Pancreas (tissue), 10 donors: ENCODE measurements at places on chromosomes 12 and 14. TPM values are rescaled to one million over a fixed set of nuclear protein-coding genes. Genes with fewer than 3 reads are reported as not detected.

Gene SCAF11
- 47.4 TPM for total RNA-seq

- no peak overlapping the region for H3K27ac ChIP-seq
- no peaks in the 10 kb centered on the region for H3K27me3 ChIP-seq
- no peak for DNase-seq
Observed at GRCh38 chr12:1939331-1939730, 20.9 kb upstream of the CACNA2D4 start.

- no peaks in the 10 kb centered on the region for H3K27me3 ChIP-seq
- no peak for DNase-seq
- H3K4me1 ChIP-seq = no peaks in the 10 kb centered on the region
- H3K27ac ChIP-seq = no peak overlapping the region
Observed at GRCh38 chr14:25121337-25122129, 71.6 kb upstream of the STXBP6 start.

DNA sequence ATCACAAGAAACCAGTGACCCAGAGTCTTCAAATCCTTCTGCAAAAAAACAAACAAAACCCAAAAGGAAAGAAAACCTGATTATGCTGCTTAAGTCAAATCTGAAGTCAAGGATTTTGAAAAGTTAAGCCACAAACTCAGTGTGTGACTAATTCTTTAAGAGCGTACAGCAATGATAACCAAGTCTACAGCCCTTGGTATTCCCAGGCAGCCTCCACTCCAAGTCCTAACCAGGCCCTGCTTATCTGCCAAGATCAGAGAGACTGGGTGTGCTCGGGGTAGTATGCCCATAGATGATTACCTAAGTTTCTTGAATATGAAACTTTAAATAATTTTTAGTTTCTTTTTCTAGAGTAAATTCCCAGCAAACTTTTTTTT, 13.1 kb downstream of the PGAM5 start:
- H3K27me3 ChIP-seq = no peaks in the 10 kb centered on the region
- H3K36me3 ChIP-seq = peaks cover 9% of the 10 kb centered on the region
- no peak overlapping the region for H3K4me3 ChIP-seq
- H3K27ac ChIP-seq = no peak overlapping the region

GRCh38 chr12:52607314-52607713, 6.1 kb upstream of the KRT72 start:
- no peak overlapping the region for H3K27ac ChIP-seq
- H3K4me1 ChIP-seq = no peaks in the 10 kb centered on the region
- no peaks in the 10 kb centered on the region for H3K27me3 ChIP-seq
- DNase-seq = no peak
- no peaks in the 10 kb centered on the region for H3K36me3 ChIP-seq
- no peak overlapping the region for H3K4me3 ChIP-seq

DNA sequence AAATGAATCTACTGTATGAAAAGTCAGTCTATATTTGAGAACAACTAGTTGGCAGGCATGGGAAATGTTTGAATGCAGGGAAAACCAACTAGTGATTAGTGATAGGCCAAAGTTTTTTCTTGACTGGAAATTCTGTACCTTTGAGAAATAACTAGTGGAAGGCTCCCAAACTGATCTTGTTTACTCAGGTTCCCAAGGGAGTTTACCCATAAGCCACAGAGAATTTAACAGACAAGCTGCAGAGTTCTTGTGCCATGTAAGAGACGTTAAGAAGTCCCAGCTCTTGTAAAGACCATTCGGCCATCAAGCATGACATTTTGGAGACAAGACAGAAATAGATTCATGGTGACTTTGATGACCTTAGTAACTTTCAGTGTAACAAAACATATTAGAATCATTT, 1882.8 kb upstream of the SEL1L start:
- no peak overlapping the region for H3K4me3 ChIP-seq
- no peaks in the 10 kb centered on the region for H3K36me3 ChIP-seq
- no peak for DNase-seq
- no peaks in the 10 kb centered on the region for H3K4me1 ChIP-seq
- no peaks in the 10 kb centered on the region for H3K27me3 ChIP-seq
- no peak overlapping the region for H3K27ac ChIP-seq
